ENCODE measurements at places on chromosomes 5 and 9.

DNA sequence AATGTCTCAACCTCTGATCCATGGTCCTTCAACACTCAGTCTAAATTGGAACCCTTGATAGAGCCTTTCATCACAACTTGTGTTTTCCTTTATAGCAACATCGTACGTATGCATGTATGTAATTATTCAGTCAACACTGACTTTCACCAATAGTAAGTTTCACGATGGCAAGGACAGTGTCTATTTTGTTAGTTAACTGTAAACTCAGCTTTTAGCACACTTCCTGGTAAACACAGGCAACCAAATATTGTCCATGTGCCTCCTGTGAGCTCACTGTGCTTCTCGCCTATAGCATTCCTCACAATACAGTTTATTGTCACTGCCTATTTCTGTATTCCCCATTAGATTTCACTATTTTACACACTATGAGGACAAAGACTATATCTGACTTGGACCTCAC is 323.1 kb downstream of the DEPDC1B start:
- DNase-seq, result no peak

DNA sequence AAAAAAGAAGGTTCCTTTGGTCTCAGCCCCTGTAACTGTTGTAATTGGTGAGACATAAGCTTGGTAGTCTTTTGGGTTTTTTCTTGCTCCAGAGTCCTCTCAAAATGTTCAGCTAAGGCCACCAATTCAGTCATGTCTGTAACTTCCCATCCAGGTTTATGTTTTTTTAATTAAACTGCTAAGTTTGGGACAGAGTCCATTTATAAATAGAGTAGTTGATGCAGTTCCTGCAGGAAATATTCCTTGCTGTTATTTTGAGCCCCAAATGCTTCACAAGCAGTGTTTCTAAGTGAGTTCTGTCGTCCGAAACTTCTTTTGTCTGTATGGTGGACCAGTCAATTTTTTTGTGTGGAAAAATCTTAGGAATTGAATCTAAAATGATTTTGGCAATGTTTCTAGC is 155.0 kb downstream of the AOPEP start:
- no peak for DNase-seq

- no peak for DNase-seq
These were observed 5.5 kb upstream of the FGD3 start for GRCh38 chr9:92941861-92942260.

GRCh38 chr9:105273731-105274130 is 29.3 kb downstream of the SLC44A1 start:
- DNase-seq, result no peak

- no peak for DNase-seq
These were observed 101.6 kb upstream of the SSBP2 start for GRCh38 chr5:81852291-81853029.

DNA sequence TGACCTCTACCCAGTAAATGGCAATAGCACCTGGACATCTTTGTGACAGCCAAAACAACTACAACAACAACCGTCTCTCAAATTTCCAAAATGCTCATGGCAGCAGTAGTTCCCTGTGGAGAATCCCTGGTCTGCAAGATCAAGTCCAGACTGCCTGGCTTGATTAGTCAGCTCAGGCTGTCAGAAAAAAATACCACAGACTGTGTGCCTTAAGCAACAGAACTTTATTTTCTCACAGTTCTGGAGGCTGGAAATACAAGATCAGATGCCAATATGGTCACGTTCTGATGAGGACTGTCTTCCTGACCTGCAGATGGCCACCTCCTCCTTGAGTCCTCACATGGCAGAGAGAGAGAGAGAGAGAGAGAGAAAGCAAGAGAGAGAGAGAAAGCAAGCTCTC is 52.3 kb upstream of the MOCS2 start:
- no peak for DNase-seq

- DNase-seq, result no peak
These were observed 81.9 kb downstream of the EBF1 start for GRCh38 chr5:159017786-159018185.
